ENCODE measurements at places on chromosomes 5 and 9. TPM values are rescaled to one million over a fixed set of nuclear protein-coding genes. Genes with fewer than 3 reads are reported as not detected.

GRCh38 chr9:34072868-34073590, 24.3 kb upstream of the UBAP2 start:
- no peak for DNase-seq
- H3K36me3 ChIP-seq: no peaks in the 10 kb centered on the region
- H3K4me1 ChIP-seq: no peaks in the 10 kb centered on the region
- no peak overlapping the region for H3K4me3 ChIP-seq
- H3K27ac ChIP-seq: no peak overlapping the region
- H3K27me3 ChIP-seq: peaks cover 24% of the 10 kb centered on the region

DNA sequence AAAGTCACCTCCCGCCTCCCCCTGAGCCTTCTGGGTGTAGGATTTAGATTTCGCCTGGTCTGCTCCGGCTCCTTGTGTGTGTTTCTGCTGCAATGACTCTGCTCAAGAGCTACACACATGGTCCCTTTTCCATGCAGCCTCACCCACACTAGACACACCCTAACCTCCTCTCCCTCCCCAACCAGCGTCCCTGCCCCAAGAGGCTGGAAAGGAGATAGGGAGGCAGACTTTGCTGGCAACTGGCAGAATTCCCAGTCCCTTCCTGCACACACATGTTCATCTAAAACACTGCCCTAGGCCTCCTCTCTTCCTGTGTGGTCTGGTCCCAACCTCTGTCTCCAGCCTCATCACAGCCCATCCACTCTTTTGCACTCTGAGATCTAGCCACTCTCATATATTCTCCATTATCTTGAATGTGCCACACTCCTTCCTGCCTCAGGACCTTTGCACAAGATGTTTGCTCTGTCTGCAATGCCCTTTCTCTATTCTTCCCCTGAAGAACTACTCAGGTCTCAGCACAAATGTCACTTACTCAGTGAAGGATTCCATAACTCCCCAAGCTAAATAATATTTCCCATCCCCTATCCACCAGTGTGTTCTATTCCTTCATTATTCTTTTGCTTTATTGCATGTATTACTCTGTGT, 253.8 kb downstream of the CDK5RAP2 start:
- no peak overlapping the region for H3K27ac ChIP-seq
- peaks cover 30% of the 10 kb centered on the region for H3K27me3 ChIP-seq
- H3K4me3 ChIP-seq: no peak overlapping the region
- no peaks in the 10 kb centered on the region for H3K36me3 ChIP-seq

DNA sequence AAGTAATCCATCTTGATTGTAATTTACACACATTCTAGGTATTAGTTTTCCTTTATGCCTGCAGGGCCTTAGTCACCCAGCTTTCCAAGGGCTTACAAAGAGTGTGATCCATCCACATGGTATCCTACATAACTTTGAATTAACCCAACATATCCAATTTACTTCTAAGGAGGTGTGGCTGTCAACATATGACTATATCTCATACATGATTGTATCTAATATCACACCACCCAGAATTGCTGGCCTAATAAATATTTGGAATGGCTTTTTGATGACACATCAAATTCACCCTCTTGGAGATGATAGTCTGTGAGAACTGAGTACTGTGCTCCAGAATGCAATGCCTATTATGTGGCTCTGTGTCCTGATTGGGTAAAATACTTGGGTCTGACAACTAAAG, 363.3 kb upstream of the GRIN3A start:
- no peaks in the 10 kb centered on the region for H3K27me3 ChIP-seq
- no peaks in the 10 kb centered on the region for H3K4me1 ChIP-seq
- H3K36me3 ChIP-seq: no peaks in the 10 kb centered on the region
- H3K4me3 ChIP-seq: no peak overlapping the region
- H3K27ac ChIP-seq: no peak overlapping the region

DNA sequence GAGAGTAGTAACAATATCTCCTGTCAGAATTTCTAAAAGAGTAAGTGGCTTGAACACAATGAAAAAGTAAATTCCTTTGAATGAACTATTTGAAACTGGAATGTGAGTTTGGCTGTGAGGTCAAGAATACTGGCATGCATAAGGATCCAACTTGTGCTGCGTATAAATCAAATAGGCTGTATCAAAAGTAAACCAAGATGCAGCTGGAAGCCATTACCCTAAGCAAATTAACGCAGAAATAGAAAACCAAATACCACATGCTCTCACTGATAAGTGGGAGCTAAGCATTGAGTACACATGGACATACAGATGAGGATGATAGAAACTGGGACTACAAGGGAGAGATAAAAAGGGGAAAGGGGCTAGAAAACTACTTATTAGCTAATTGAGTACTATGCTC, 24.0 kb upstream of the SRFBP1 start:
- no peaks in the 10 kb centered on the region for H3K36me3 ChIP-seq
- no peaks in the 10 kb centered on the region for H3K4me1 ChIP-seq
- no peak for DNase-seq
- no peak overlapping the region for H3K27ac ChIP-seq

Gene SLC46A2
- not detected for polyA plus RNA-seq

DNA sequence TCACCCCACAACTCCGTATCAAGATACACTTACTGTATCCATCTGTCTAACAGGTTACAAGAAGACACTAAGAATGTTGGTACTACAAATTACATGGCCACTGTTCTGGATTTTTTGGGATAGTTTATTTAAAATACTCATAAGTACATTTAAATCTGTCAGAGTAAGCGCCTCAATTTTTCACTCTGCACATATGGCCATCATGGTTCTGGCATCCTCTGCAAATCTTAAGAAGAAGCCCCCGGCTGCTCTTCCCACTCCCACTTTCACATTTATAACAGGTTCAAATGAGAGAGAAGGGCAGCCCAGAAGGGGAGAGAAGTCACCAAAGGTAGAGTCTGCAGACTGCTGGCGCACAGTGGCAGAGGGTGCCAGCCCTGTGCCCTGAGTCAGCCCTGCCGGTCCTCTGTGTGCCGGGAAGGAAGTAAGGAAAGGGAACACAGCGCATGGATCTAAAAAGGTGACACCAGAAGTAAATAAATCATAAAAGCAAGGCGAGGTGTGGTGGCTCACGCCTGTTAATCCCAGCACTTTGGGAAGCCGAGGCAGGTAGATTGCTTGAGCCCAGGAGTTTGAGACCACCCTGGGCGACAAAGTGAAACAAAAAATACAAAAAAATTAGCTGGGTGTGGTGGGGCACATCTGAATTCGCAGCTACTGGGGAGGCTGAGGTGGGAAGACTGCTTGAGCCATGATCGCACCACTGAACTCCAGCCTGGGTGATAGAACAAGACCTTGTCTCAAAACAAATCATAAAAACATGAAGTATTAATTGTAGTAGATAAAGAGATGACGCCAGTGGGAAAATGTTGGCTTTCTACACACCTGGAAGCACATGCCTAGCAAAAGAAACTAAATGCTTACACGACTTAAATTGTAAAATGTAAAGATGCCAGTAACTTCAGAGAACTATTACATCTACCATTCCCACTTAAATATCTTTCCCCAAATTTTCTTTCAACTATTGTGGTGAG, 30.0 kb downstream of the RNF130 start:
- no peaks in the 10 kb centered on the region for H3K4me1 ChIP-seq
- H3K4me3 ChIP-seq: no peak overlapping the region
- DNase-seq: no peak
- peaks cover 22% of the 10 kb centered on the region for H3K36me3 ChIP-seq

DNA sequence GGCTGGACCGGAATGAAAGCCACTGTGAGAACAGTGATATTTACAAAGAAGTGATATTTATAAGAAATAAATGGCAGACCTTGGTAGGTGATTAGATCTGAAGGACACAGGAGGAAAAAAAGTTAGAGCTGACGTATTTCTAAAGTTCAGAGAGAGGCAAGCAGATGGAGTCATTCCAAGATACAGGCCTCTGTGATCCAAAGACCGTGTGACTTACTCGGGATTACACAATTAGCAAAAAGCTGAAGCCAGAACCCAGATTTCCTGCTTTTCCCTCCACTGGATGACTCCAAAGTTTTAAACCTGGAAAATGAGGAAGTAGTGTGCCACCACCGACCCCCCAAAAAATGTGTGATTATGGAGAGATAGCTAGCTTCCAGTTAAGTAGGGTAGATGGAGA, 3.1 kb upstream of the DOCK8 start:
- H3K4me1 ChIP-seq: peaks cover 19% of the 10 kb centered on the region
- no peak for DNase-seq
- no peak overlapping the region for H3K4me3 ChIP-seq
- no peak overlapping the region for H3K27ac ChIP-seq

DNA sequence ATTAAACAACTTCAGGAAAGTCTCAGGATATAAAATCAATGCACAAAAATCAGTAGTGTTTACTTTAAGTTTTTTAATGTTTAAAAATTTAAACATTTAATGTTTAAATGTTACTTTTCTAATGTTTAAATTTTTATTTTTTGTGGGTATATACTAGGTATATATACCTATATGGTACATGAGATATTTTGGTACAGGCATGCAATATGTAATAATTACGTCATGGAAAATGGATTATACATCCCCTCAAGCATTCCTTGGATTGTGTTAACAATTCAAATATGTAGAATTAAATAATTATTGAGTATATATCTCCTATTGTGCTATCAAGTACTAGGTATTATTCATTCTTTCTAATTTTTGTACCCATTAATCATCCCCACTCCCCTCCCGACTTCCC, 291.3 kb downstream of the TMEM232 start:
- H3K27ac ChIP-seq: no peak overlapping the region
- H3K27me3 ChIP-seq: no peaks in the 10 kb centered on the region
- H3K4me3 ChIP-seq: no peak overlapping the region
- no peaks in the 10 kb centered on the region for H3K4me1 ChIP-seq
- no peaks in the 10 kb centered on the region for H3K36me3 ChIP-seq

GRCh38 chr5:107966201-107966600, 295.5 kb upstream of the EFNA5 start:
- H3K4me1 ChIP-seq: peaks cover 5% of the 10 kb centered on the region
- H3K27me3 ChIP-seq: no peaks in the 10 kb centered on the region
- no peak overlapping the region for H3K4me3 ChIP-seq
- H3K27ac ChIP-seq: no peak overlapping the region
- no peak for DNase-seq
- H3K36me3 ChIP-seq: no peaks in the 10 kb centered on the region

GRCh38 chr5:143714629-143715028, 97.3 kb upstream of the HMHB1 start:
- no peak for DNase-seq
- H3K4me3 ChIP-seq: no peak overlapping the region
- H3K36me3 ChIP-seq: no peaks in the 10 kb centered on the region
- peaks cover 9% of the 10 kb centered on the region for H3K4me1 ChIP-seq
- no peaks in the 10 kb centered on the region for H3K27me3 ChIP-seq

- peaks cover 7% of the 10 kb centered on the region for H3K27me3 ChIP-seq
- no peak for DNase-seq
- H3K36me3 ChIP-seq: no peaks in the 10 kb centered on the region
- H3K27ac ChIP-seq: no peak overlapping the region
- peaks cover 6% of the 10 kb centered on the region for H3K4me1 ChIP-seq
Measured at GRCh38 chr9:8863069-8863468, 1063.5 kb upstream of the DMAC1 start.

Gene NEUROG1
- not detected for polyA plus RNA-seq

DNA sequence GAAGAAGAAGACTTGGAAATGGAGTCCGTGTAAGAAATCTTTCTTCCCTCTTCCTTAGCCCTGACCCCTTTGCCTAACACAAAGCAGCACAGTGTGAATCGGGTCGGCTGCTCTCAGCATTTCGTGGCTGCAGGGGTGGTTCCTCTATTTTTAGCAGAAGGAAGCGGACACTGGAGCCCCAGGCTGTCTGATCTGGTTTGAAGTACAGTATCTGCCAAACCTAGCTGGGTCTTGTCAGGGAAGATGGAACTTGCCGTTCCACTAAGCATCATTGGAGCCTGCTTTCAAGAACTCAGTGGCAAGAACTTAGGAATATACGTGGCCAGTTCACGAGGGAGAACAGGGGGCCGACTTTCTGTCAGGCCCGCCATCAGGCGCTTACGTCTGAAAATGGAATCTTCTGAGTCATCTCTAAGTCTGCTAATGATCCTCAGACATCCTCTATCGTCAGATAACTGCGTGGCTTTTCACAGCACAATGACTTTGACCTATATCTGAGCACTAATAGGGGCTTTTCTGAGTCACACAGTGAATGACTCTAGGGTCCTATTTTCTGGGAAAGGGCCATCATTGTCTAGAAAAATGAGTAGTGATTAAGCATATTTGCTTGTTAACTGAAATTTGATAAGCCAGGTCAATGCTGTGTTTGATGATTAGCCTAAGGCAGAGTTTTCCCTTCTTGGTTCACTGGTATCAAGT, 43.3 kb upstream of the NCS1 start:
- peak; percentile 53 for DNase-seq
- H3K4me3 ChIP-seq: peak overlapping the region; percentile 90
- H3K27ac ChIP-seq: peak overlapping the region; percentile 93
- peaks cover 35% of the 10 kb centered on the region for H3K4me1 ChIP-seq
- peaks cover 8% of the 10 kb centered on the region for H3K36me3 ChIP-seq

DNA sequence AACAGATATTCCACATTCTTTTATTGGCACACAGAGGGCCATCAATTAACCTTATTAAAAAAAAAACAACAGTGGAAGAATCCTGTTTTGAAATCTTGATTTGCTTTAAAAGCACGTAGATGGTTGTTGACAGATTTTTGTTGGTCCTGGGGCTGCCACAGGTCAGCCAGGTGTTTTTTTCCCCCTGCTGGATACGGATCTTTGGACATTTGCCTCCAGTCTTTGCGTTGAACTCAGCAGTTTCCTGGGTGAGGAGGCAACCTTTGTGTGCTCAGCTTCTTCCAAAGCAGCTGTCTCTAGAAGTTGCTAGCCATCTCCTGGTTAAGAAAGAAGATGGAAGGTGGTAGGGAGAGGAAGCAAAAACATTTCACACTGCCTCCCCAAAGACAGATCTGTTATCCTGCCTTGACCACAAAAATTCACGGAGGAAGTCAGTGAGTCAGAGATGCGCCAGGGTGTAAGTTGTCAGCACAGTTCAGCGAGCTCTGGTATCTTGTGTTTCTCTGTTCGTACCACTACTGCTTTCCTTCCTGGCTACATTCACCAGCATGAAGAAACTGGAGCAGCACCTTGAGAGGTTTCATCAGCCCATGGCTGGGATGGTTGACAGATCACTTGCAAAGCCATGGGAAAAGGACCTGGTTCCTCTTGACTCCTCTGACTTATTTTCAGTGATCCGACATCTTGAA, 207.3 kb downstream of the ARHGAP26 start:
- no peak overlapping the region for H3K4me3 ChIP-seq
- H3K4me1 ChIP-seq: peaks cover 3% of the 10 kb centered on the region
- H3K27me3 ChIP-seq: no peaks in the 10 kb centered on the region
- H3K27ac ChIP-seq: no peak overlapping the region
- DNase-seq: no peak
- H3K36me3 ChIP-seq: peaks cover 8% of the 10 kb centered on the region

GRCh38 chr9:117545846-117546245, 131.0 kb upstream of the ASTN2 start:
- no peak overlapping the region for H3K4me3 ChIP-seq
- H3K4me1 ChIP-seq: no peaks in the 10 kb centered on the region
- DNase-seq: no peak
- H3K36me3 ChIP-seq: no peaks in the 10 kb centered on the region

- DNase-seq: no peak
- H3K27me3 ChIP-seq: no peaks in the 10 kb centered on the region
- H3K4me1 ChIP-seq: no peaks in the 10 kb centered on the region
- H3K36me3 ChIP-seq: peaks cover 10% of the 10 kb centered on the region
Measured at GRCh38 chr5:137710086-137710485, 25.8 kb downstream of the KLHL3 start.

Gene CCNJL
- not detected for polyA plus RNA-seq

Gene INSL4
- polyA plus RNA-seq: not detected
